Hypothalamus (tissue), 51 donors: ENCODE measurements at places on chromosomes 4 and X.

GRCh38 chr4:119068529-119068962, 67.1 kb upstream of the MYOZ2 start:
- no peak for DNase-seq

- no peak for DNase-seq
These were observed 64.3 kb upstream of the CCDC160 start for GRCh38 chrX:134172588-134173259.

GRCh38 chr4:7753271-7753670, 186.4 kb downstream of the AFAP1 start:
- DNase-seq: no peak

GRCh38 chrX:21735768-21736127, 22.2 kb downstream of the SMPX start:
- DNase-seq: no peak

DNA sequence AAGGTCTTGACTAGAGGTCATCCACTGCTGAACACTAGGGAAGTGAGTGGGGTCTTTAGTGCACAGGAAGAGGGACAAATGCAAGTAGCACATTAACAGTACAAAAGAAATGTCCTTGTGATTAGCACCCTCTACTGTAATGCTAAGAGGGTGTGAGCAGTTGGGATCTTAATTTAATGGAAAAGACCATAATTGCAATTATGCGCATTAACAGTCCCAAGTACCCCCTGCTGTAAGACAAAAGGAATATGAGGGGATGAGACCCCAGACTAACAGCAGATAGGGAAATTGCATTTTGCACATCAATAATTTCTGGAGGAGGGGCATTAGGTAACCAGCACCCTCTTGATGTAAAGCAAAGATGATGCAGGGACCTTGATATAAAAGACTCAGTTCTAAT, 285.0 kb downstream of the CHIC1 start:
- no peak for DNase-seq

DNA sequence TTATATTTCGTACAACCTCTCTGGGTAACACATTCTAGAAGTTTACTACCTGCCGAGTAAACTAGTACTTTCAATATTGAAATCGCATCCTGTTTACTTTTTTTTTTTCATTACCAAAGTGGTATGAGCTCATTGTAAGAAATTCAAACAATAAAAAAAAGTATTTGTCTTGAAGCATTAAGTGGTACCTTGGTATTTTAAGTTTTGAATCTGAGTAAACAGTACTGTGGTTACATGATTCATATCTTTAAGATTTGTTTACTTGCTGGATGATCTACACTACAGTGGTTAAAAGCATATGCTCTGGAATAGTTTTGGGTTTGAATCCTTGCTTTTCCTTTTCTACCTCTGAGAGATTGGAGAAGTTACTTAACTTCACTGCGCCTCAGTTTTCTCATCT, 3.8 kb upstream of the MMGT1 start:
- DNase-seq: no peak

GRCh38 chr4:157127571-157127970, 51.6 kb downstream of the GLRB start:
- DNase-seq: no peak

GRCh38 chrX:50432829-50433289, 37.8 kb downstream of the DGKK start:
- DNase-seq: no peak

DNA sequence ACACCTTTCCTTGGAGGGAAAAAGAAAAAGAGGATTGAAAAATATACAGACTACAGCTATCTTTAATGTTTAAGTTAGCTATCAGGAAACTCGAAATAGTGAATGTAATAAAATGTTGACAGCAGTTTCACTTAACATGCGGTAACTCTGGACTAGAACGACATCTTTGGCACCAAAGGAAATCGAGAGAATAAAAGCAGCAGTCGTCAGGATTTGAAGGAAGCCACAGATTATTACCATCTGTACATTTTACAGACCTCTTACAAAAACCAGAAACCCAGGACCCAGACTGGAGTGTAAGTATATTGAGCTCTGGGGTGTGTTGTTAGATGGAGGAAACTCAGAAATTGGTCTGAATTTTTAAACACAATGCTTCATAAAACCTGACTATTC, 51.6 kb upstream of the STOX2 start:
- DNase-seq: no peak

DNA sequence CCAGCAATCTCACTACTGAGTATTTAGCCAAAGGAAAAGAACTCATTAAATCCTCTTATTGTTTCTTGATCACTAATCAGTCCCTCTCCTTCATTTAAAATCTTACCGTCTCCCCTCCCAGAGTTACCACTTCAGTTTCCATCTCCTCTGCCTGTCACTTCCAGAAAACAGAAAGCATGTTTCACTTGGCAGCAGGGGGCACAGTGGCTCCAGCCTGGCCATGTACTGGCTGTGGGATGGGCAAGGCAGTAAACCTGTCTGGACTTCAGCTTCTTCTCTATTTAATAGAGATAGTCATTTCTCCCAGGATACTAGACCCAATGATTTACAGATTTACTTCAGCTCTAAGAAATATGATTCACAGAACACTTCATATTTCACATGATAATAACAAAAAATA, 63.2 kb downstream of the CD40LG start:
- DNase-seq: peak; percentile 1

GRCh38 chr4:182752158-182752910, 164.9 kb downstream of the DCTD start:
- no peak for DNase-seq

DNA sequence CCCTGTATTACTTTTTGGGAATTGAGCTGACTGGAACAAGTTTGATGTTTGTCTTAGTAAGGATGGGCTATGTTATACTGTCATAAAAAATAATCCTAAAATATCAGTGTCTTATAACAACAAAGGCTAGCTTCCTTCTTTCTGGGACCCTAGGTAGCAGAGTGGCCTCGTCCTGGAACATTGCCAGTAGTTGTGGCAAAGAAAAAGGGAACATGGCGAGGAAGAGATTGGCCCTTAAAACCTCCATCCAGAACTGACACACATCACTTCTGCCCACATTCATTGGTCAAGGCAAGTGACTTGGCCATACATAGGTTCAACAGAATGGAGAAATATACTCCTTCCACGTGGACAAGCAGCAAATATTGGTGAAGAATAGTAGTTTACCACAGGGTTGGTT, 287.9 kb downstream of the PPP1R2C start:
- DNase-seq: no peak

GRCh38 chr4:99151995-99152394, 7.9 kb upstream of the ADH4 start:
- no peak for DNase-seq

DNA sequence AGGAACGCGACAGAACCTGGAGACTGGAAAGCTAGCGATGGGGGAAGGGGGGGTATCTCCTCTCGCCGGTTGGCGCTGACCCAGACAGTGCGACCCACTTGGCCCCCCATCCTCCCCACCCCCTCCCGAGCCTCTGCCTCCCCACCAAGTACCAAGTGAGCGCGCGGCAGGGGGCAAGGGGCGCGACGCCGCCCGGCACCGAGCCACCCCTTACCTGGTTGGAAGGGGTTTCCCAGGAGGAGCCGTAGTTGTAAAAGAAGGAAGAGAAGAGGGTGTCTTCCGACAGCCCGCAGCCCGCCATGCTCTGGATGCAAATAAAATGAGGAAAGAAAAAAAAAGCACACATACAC, 112.2 kb downstream of the DHX15 start:
- DNase-seq: no peak

DNA sequence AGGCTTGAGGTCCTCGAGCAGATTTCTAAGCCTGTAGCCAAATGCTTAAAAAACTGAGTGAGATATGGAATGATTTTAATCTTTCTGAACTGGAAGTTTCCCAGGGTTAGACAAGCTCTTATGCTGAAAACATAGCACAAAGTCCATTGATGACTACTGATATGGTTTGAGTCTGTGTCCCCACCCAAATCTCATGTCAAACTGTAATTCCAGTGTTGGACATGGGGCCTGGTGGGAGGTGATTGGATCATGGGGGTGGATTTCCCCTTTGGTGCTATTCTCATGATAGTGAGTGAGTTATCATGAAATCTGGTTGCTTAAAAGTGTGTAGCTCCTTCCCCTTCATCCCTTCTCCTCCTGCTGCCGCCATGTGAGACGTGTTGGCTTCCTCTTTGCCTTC, 454.9 kb downstream of the SPRY1 start:
- DNase-seq: no peak

- peak; percentile 62 for DNase-seq
These were observed 1.1 kb downstream of the GAB1 start for GRCh38 chr4:143337600-143338287.

- no peak for DNase-seq
These were observed 678.3 kb upstream of the NR3C2 start for GRCh38 chr4:149120331-149121022.
